Fibroblast of villous mesenchyme (primary cell): ENCODE measurements at places on chromosomes 3 and 15.

DNA sequence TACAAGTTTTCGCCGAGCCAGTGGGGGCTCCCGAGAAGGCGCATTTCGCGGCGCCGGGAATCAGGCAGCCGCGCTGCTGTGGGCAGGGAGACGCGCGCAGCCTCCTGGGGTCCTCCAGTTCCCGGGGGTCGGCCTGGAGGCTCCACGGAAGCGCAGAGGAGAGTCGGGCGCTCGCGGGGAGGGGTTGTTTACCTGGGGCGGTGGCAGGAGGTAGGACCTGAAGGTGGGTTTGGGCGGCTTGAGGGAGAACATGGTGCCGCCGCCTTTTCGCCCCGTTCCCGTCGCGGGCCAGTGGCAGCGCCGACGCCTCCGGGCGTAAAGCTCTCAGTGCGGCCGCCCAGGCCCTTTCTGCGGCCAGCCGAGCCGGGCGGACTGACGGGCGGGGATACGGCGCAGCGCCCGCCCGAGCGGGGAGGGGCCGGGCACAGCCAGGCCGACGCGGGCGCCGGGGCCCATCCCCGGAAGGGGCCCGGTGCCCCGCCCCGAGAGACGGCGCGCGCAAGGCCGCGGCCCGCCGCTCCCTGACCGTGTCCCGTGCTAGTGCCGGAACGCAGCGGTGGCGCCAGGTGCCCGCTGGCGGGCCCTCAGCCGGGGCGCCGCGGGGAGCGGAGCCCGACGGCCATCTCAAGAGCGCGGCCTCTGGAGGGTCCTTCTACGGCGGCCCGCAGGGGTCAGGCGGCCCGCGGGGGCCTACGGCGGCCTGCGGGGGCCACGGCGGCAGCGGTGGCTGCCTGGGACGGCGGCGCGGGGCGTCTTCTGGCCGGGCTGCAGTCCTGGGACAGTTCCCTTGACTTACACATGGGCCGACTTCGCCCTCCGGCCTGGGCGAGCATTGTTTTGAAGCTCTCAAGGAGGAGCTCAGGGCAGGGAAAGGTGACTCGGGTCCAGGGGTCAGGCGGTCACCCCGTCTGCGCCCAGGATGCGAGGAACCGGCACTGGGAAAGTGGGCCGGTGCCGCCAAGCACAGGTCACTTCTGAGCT is at the start of gene MTMR10:
Gene MTMR10, minus strand, starts transcription at position 374 of the 981 bp plus-strand sequence. Its CDS starts 122 bp downstream, at position 252.
- DNase-seq: peak; percentile 75

DNA sequence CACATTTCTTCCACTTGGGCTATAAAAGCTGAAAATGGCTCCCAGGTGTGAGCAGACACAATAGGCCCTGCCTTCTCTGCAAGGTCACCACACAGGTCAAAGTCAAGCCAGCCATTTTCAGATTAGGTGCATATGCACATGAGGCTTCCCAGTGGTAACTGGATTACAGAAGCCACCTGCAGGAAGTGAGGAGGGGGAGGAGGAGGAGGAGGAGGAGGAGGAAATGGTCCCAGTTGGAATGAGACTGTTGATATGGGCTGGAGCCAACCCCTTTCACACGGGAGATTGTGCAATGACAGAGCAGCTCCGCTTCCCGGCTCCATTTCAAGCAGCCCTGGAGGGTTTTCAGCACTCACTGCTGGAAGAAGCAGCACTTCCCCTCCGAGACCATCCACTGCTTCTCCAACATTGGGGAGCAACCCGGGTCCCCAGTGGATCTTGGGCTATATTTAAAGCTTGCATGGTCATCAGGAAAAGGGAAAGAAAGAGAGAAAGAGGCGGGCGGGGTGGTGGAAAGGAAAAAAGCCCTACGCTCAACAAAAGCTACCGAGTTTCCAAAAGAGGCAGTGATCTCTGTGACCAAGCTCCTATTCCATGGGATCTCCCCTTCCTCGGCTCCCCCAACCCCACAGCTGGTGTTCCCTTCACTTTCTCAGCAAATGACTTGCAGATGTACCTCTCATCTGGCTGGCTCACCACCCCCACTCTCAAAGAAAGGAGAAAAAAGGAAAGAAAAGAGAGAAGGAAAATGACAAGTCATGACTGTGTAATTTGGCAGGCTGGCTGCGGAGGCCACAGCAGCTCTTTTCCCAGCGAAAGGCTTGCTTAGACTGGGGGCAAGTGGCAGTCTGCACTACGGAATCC is 58.3 kb downstream of the LRIG1 start:
- peak; percentile 90 for DNase-seq

DNA sequence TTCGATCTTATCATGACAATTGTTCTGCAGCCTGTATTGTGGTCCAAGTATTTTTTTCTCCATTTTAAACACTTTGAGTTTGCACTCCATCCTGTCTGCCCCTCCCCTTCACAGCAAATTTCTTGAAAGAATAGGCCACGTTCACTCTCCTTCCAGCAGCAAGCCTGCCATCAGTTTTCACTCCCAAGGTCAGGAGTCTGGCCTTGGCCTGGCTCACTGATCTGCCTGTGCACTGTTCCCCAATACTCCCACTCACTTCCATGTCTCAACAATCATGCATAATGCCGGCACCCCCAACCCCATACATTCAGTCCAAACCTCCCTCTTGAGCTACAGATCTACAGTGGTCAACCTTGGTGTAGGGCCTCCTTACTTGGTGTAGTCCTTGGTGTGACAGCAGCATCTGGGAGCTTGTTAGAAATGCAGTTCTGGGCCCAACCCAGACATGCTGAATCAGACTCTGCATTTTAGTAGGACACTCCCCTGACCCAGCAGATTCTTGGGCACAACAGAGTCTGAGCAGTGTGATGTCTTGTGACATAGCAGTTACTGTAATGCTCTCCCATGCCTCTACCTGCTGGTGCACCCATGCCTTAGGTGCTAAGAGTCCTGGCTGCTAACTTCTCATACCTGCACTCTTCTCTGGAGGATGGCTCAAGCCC is 58.3 kb upstream of the XCR1 start:
- no peak for DNase-seq

DNA sequence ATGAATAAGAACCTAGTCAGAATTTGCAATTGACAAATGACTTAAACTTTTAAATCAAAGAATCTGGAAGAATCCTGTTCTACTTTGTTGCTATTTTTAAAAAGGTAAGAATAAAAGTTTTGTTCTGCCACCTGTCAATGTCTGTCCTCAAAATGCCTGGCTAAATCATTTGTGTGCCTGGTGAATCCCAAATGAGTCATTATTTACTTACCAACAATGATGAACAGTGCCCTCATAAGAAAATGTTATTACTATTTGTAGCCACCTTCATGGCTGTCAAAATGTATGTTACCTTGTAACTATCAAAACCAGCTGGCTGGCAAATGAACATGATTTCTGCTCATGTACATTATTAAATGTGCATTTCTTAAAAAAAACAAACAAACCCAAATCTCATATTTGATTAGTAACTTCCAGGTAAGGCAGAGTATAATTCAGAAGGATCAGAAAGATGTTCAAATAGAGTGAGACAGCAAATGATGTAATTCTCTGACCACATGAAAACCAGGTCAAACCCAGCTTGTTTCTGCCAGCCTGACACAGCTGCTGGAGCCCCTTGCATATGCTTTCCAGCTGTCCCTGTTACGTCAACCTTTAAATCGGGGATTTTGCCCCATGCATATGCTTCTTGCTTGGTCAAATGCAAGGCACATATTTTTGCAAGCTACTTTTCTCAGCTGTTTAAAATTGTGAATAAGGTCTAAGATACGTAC is 137.9 kb downstream of the SSR3 start:
- peak; percentile 56 for DNase-seq

DNA sequence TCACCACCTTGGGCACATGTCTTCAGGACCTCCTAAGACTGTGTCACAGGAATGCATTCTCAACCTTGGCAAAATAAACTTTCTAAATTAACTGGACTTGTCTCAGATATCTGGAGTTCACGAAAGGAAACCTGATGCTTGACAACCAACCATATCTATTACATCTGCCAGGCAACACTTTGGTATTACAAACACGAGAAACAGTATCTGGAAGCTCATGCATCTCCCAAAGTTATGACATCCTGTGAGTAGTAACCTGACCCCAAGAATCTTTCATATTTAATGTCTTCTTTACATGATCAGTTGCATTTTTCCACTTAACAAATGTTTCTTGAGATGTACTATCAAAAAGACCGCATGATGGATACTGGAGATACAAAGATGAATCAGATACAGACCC is 465.3 kb upstream of the AGTR1 start:
- no peak for DNase-seq

GRCh38 chr3:181987736-181988135 is 276.0 kb downstream of the SOX2 start:
- no peak for DNase-seq

- no peak for DNase-seq
Measured at GRCh38 chr15:25346371-25346770, 92.5 kb downstream of the UBE3A start.

GRCh38 chr3:151135541-151136337 is 50.3 kb downstream of the MED12L start:
- no peak for DNase-seq

GRCh38 chr3:140816372-140817195 is 125.1 kb upstream of the SLC25A36 start:
- DNase-seq: no peak

DNA sequence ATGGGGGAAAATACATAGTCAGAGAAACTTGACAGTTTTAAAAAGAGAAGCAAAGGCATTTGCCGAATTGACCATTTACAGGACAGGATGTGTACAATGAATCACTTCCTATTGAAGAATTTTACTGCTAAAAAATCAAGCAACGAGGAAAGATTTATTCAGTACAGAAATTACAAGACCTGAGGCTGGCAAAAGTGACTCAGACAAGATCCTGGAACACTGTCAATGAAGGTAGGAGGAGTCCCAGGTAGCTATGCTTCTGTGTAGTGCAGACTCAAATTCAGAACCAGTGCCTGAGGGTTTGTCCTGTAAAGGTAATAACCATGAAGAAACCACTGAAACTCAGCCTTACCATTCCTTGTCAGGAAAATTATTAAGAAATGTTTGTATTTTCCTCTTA is 120.9 kb downstream of the ZMAT3 start:
- no peak for DNase-seq

- DNase-seq: no peak
Measured at GRCh38 chr3:11545186-11545851, 98.4 kb downstream of the VGLL4 start.

GRCh38 chr3:122014741-122015140 is 7.3 kb downstream of the ILDR1 start:
- no peak for DNase-seq

GRCh38 chr3:132205609-132206008 is 111.6 kb upstream of the ACP3 start:
- DNase-seq: no peak

- DNase-seq: no peak
Measured at GRCh38 chr3:30195352-30195751, 411.0 kb upstream of the TGFBR2 start.

- peak; percentile 74 for DNase-seq
Measured at GRCh38 chr3:72145506-72146380, 360.8 kb upstream of the PROK2 start.

GRCh38 chr15:96818861-96819260 is 488.4 kb downstream of the NR2F2 start:
- DNase-seq: no peak

DNA sequence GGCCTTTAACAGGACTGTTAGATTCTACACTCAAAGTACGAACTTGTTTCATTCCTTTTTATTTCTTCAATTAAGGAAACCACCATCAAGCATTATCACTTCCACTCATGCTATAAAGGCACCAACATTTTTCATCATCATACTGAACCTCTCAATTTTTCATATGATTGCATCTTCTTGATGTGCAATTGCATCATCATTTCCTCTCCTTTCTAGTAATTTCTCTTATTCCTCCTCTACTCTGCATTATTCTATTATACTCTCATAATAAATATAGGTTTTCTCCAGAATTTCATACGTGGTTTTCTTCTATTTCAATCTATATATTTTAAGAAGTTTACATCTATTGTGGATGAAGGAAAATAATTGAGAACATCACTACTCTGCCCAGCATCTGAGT is 506.2 kb upstream of the ZNF385D start:
- DNase-seq: no peak

- no peak for DNase-seq
Measured at GRCh38 chr3:181755959-181756358, 44.2 kb downstream of the SOX2 start.

GRCh38 chr3:177154733-177155132 is 42.5 kb downstream of the TBL1XR1 start:
- no peak for DNase-seq

DNA sequence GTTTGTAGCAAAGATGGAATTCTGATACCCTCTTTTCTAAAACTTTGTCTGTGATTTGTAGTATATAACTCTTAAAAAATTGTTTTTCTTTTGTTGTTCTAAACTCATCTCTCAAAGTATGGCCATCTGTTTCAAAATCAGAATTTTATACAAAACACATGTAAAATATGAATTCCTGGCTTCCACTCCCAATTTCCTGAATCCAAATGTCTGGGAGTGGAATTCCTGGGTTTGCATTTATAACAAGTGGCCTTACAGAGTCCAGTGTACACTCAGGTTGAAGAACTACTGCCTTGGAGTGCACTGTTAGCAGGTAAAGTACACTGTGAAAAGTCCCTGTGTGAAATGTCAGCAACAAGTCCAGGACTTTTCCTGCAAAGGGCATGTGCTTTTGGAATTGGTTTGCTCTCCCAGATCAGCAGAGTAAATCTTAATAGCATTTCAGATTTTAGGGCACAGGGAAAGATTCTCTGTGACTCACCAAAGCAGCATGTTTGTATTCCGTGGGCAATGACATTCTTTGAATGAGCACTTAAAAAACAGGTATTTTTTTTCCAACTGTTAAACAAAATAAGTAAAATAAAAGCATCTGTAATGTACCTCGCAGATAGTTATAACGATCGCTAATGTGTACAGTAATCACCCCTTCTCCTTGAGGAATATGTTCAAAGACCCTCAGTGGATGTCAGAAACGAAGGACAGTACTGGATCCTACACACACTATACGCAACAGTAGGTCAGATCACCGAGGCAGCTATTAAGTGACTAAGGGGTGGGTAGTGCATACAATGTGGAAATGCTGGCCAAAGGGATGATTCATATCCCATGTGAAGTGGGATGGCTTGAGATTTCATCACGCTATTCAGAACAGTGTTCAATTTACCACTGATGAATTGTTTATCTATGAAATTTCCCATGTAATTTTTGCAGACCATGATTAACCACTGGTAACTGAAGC is 2.0 kb upstream of the CLDN16 start:
- peak; percentile 91 for DNase-seq

DNA sequence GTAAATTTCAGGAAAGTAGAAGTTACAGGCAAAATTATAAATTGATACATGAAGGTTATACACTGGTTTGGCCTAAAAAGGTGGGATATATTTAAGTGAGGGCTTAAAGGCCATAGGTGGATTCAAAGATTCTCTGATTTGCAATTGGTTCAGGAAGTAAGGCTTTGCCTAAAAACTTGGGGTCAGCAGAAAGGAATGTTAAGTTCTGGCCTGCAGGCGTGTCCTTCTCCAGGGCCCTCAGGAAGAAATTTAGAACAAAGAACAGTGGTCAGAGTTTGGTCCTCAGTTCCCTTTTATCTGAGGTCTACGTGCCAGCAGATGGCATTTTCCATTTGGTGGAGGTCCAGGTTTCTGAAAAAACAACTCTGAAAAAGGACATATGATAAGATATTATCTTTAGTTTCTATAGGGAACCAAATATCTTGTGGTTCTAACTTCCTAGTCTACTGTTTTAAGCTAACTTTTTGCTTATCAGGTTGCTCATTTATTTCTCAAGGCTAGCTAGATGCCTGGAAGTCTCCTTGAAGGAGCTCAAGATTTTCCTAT is 40.5 kb downstream of the SCN11A start:
- no peak for DNase-seq
